Left lobe of liver (tissue), 2 donors: ENCODE measurements at places on chromosomes 1 and 21. TPM values are rescaled to one million over a fixed set of nuclear protein-coding genes. Genes with fewer than 3 reads are reported as not detected.

DNA sequence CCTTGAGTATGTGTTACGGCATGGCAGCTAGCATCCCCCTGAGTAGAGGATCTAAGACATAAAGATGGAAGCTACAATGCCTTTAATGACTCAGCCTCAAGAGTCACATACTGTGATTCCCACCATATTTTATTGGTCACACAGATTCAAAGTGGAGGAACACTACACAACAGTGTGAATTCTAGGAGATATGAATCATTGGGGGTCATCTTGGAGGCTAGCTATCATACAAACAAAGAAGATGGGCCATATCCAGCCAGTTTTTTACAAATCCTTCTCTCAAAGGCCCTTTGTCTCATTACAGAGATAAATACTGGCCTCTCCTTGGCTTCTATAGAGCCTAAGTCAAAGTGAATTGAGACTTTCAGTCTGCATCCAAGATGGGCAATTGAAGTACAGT, 177.0 kb downstream of the TBX15 start:
- DNase-seq: no peak

DNA sequence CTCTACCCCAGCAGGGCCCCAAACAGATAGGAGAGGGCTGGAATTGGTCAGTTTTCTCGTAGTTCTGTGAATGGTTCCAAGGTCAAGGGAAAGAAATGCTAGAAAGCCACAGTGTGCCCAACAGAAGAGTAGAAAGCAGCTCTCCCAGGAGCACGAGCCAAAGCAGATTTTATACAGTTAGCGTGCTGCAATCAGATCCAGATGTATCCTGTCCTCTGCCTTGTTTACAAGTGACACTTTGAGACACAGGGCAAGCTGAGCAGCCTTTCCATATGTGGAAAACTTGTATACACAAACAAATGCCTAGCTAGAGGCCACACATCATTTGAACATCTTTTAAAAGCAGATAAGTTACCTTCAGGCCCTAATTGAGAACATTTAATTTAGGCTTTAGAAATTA, 6.5 kb downstream of the VAMP3 start:
- no peak for DNase-seq

DNA sequence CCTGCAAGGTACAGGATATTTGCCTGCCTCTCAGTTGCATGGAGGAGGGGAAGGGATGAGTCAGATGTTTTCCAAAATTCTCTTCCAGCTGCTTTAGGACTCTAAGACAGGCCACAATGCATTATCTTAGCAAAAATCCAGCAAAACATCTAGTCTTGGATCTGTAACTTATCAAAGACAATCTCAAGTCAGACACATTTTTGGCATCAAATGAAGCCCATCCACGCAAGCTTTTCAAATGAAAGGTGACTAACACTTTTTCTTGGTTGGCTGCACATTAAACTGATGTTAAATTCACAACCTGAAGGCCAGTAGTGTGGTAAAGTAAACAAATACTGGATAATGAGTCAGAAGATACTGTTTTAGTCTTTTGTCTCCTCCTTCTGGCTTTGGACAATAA, 21.3 kb downstream of the FAM78B start:
- no peak for DNase-seq

The PFKL gene
- total RNA-seq: 97.6 TPM

The PLA2G2E gene
- total RNA-seq: not detected
